ENCODE measurements at places on chromosomes 4 and X.

GRCh38 chr4:99161373-99162099, 17.4 kb upstream of the ADH4 start:
- DNase-seq, result no peak

DNA sequence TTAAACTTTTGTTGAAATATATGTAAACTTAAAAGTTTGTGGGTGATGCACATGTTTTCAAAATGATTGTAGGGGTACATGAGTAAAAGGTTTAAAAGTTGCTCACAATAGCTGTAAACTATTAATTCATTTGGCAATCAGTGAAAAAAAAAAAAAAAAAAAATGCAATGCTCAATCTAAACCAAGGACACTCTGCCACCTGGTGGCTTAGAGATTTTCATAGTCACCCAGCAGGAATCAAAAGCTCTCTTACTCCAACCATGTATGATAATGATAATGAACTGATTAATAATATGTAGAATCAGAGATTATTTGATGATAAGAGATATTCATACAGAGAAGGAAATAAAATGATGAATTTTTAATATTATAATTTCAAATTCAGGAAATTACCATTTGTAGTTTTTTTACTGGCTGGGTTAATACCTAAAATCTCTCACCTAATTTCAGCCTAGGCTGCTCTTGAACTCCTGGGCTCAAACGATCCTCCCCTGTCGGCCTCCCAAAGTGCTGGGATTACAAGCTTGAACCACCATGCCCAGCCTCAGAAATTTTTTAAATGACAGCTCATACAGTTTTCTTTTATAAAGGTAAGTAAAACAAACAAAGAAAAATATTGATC, 46.9 kb upstream of the SLC25A4 start:
- no peak for DNase-seq

DNA sequence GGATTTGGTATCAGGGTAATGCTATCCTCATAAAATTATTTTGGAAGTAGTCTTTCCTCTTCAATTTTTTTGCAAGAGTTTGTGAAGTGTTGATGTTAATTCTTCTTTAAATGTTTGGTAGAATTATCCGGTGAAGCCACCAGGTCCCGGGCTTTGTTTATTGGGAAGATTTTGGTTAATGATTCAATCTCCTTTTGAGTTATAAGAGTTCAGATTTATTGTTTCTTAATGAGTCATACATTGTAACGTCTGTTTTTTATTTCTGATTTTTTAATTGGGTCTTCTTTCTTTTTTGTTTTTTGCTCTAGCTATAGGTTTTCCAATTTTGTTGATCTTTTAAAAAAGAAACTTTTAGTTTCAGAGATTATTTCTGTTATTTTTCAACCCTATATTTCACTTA, 412.3 kb downstream of the PDGFC start:
- DNase-seq, result no peak

- no peak for DNase-seq
Observed at GRCh38 chr4:7313347-7313811, 121.0 kb downstream of the SORCS2 start.

DNA sequence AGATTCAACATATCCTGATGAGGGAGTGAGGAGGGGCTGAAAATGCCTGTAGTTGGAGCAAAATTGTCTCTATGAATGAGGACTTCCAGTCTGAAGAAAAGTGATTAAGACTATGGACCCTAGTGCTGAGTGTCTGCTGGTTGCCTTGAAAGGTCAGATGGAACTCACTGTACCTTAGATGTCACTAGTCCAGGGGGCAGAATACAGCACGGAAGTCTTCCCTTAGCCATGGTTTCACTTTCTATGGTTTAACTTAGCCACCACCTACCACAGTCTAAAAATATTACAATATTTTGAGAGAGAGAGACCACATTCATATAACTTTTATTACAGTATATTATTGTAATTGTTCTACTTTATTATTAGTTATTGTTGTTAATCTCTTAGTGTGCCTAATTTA, 223.1 kb downstream of the FMR1NB start:
- DNase-seq, result no peak

DNA sequence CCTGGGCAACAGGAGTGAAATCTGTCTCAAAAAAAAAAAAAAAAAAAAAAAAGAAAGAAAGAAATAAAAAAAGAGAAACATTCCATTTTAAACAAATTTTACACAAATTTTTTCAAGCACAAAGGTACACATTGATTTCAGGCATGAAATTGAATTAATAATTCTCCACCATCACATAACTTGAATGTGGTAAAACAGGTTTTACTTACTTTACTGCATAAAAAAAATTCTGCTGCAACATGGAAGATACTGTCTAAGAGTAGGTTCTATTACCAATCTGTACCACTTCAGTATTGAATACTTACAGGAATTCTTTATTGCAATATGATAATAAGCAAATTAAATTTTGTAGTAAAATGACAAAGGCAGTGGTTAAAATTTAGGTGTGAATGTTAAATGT, 271.6 kb upstream of the ARSJ start:
- DNase-seq, result no peak

DNA sequence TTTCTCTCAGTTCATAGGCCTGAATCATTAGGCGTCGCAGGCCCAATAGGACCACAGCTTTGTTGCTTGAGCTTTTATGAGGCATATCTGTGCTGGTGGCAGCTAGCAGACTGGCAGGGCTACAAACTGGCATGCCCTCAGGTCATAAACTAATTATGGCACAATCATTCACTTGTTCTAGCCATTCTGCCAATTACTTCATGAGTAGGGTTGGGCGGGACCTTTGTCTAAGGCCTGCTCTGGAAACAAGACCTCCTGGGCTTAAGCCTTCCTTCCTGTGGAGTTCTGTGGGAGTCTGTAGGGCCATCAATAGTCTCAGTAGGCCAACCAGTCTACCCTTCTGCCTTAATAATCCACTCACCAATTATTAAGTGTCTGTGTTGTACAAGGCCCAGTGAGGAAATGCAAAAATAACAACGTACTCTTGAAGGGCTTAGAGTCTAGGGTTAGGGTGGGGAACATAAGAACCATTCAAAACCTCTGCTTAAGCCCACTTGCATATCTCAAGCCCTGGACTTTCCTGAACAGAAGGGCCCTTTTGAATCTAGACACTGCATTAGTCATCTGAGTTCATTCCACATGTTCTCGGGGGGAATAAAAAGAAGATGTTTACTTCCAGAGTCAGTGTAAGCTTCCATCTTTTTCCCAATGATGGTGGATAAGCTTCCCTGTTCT, 44.5 kb downstream of the SHROOM4 start:
- DNase-seq, result no peak

DNA sequence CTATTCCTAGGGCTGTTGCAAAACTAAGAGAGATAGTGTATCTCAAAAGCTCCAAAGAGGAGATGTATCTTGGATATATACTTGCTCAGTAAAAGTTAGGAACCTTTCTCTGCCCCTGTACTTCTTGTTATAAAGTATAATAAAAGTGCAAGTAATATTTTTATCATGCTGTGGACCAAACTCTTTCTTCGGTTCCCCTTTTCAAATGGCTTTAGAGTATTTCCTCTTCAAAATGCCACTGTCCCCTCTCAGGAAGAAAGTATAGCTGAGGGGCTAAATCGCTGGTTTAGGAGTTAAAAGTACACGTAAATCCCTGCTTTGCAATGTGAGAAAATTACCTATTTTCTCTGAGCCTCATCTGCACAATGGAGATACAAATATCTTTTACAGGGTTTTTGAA, 169.1 kb upstream of the FTHL17 start:
- DNase-seq, result no peak

DNA sequence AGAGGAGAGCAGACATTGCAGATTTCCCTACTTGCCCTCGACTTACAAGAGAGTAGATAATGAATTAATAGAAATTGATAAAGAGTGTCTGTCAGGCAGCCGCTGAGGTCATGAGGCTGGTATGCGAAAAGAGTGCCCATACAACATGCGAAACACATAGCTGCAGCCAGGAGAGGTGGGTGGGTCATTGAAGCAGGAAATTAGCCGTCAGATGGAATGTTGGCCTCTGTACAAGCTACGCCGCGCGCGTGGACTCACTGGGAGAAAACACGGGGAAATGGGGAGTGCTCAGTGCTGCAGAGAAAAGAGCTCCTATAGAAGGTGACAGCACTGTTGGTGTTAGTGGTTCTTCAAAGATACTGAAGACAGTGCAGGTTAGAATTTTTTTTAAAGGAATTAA, 125.1 kb downstream of the RAPGEF2 start:
- no peak for DNase-seq

GRCh38 chr4:72770708-72771107, 201.7 kb upstream of the ADAMTS3 start:
- DNase-seq, result no peak
